ENCODE measurements at places on chromosomes 7 and 10.
A peak's percentile ranks its signal among the peaks of the same experiment; 100 is the strongest.

DNA sequence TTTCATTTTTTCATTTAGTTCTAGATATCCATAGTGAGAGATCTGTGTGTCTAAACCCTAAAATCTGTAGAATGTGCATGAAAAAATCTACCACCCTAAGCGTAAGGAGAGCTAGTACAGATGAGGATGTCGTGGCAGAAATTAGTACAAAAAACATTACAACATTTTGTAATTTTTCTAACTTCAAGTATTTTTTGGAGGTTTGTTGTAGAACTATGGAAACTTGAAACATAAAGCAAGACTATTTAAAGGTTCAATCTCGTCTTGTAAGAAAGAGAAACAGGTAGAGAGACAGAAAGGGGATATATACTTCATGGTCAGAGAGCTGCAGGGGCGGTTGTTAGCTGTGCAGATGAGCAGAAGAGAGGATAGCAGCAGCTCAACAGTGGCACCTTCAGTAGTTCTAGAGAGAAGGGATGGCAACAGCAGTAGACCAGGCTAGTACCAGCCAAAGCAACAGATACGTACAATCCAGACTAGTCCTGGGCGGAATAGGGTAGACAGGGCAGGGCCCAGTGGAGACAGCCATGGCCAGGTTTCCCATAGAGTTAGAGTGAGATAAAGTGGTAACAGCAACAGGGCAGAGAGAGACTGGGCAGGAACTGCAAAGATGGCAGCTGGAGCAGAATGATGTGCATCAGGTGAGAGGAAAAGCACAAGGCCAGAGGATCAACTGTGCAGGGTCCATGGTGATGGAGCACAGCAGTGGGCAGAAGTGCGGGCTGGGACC, 145.2 kb downstream of the FRMD4A start:
- DNase-seq: no peak

DNA sequence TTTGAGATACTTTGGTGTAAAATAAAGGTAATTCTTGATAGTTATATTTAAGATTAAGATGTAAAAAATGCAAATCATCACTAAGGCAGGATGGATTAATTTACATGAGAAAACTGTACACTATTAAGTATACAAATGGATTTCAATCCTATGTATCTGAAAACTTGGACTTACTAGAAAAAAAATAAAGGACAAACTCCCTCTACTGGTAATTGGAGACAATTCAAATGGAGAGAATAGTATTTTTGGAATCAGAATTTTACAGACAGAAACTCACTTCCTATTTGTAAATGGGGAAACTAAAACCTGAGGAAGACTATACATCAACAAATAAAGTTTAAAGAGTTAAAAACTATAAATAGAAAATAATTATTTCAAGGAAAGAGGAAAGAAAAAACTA, 62.6 kb downstream of the CUL2 start:
- no peak for DNase-seq

DNA sequence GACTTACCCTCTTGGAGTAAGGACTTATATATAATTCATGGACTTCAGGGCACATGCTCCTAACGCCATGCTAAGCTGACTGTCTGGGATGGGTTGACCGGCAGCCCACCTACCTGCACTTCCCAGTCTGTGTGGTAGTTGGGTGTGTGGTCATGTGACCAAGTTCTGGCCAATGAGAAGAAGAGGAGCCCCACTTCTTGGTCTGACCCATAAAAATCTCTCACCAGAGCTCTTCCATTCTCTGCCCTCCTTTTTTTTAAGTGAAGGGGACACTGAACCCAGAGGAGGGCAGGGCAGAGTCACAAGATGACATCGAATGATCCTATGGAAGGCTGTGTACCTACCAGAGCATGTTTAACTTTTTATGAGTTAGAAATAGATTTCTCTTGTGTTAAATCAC, 370.1 kb downstream of the FRMD4A start:
- no peak for DNase-seq

DNA sequence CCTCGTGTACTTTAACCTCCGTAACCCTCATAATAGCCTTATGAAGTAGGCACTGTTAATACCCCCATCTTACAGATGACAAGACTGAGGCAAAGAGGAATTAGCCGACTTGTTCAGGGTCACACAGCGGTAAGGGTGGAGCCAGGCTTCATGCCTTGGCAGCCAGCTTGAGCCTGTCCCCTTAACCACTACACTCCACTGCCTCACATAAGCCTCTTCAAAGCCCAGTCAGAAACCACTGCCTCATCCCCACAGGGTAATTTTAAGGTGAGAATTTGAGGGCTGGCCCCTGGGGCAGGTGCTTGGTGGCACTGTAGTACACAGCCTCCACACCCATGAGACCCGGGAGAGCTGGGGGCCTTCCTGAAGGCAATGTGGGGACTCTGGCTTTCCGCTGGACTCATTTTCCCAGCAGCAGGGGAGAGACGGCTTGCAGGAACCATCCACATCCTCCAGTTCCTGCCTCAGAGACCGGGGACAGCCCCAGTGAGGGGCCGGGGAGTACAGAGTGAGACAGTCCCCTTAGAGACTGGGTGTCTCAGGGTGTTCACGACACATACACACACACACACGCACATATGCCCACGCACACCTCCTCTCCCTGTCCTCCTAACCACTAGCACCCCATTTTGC, 7.6 kb upstream of the C10orf105 start:
- DNase-seq: peak; percentile 80

Data from naive thymus-derived CD4-positive, alpha-beta T cell (primary cell).